ENCODE measurements at places on chromosomes 13 and 19.
A peak's percentile ranks its signal among the peaks of the same experiment; 100 is the strongest.

DNA sequence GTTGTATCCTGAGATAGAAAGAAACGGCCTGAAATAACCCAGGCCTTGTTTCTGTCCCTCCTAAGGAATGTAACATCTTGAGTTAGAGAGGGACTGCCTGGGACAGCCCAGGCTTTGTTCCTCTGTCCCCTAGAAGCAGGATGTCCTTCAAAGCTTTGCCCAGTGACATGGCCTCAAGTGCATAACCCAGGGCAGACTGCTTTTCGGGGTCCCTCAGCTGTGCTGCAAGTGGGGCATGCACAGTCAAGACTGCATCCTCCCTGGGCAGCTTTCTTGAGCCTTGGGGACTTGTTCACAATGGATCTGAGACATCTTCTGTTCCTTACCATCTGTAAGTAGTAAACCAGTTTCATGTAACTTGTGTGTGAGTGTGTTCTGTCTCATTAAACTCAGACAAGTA is 7.5 kb upstream of the EPSTI1 start:
- no peak for DNase-seq

- DNase-seq, result no peak
These were observed 50.5 kb upstream of the IRS2 start for GRCh38 chr13:109836629-109837607.

GRCh38 chr19:18481505-18482222 is 40.2 kb downstream of the ELL start:
- no peak for DNase-seq

GRCh38 chr13:42893214-42893671 is 98.8 kb downstream of the EPSTI1 start:
- DNase-seq, result no peak

DNA sequence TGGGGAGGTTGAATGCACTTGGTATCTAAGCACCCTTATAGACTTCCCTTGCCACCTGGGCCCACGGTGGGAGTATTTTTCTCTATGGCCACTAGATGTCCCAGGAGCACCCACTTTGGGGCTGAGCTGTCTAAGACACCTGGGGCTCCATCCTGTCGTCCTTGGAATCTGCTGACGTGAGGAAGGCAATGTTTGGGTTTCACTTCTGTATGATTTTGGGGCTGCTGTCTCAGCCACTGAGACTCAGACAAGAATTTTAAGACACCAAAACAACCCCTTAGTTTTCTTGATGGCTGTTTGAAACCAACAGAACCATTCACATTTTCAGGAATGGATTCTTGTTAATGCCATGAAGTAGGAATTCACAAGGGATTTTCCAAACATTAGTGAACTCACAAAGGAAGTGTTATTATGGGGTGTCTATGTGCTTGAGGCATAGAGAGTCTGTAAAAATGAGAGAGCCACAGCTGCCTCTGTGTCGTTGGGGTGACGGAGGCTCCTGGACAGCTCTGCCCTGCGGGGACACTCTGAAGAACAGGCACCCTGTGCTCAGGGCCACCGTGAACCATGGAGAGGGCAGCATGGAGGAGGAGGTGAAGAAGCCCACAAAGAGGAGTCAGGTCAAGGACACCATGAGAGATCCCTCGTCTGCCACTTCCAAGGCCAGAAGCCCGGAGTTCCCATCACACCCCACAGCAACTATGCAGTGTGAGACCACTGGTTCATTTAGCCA is 106.8 kb upstream of the SPATA13 start:
- peak; percentile 39 for DNase-seq

GRCh38 chr19:38360351-38360750 is 14.0 kb upstream of the PSMD8 start:
- no peak for DNase-seq
